ENCODE measurements at places on chromosomes 3 and 15. TPM values are rescaled to one million over a fixed set of nuclear protein-coding genes. Genes with fewer than 3 reads are reported as not detected.

Gene ACKR4
- polyA plus RNA-seq = 1.8 TPM

Gene ARPIN
- polyA plus RNA-seq = 30.2 TPM

Gene CYP1A2
- polyA plus RNA-seq = 0.08 TPM

Gene MUC13
- polyA plus RNA-seq = 0.03 TPM

- no peak for DNase-seq
Observed at GRCh38 chr3:108011616-108012015, 79.2 kb downstream of the CD47 start.

Data from right renal pelvis (tissue), 4 donors.